Endodermal cell (in vitro differentiated cells): ENCODE measurements at places on chromosomes 6 and 20. TPM values are rescaled to one million over a fixed set of nuclear protein-coding genes. Genes with fewer than 3 reads are reported as not detected.

Gene PGC
- not detected in 2 replicates for total RNA-seq

- peak; percentile 63 for DNase-seq
These were observed 6.1 kb downstream of the NINL start for GRCh38 chr20:25579081-25579770.

Gene LTA
- not detected in 2 replicates for total RNA-seq

DNA sequence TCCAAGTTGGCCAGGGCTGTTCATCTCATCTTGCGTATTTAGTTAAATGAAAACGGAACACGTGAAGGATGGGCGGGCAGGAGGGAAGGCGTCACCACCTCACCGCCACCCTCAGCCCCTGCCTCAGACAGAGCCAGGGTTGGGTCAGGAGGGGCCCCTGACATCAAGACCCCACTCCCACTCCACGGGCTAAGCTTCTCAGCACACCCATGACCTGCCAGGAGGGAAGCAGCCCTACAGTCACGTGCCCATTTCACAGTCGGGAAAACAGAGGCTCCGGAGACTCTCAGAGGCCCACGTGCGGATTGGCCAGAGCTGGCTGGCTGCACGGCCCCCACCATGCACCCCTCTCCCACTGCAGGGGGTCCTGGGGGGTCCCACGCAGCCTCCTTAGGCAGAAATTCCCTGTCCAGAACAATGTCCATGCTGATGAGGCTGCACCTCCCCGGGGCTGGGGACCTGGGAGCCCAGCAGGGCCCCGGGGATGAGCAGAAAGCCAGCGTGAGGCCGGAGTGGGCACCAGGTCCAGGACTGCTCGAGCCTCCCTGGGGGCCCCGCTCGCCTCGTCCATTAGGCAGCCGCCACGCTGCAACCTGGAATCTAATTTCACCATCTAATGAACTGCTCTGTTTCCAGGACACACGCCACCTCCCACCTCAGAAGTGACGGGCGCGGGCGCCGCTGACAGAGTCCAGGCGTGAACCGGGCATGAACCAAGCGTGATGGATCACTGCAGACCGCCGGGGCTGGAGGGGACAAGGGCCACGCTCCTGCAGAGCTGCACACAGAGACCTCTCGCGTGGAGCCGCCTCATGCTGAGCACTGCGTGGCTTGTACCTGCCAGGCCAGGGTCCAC lies 15.8 kb downstream of the KCNQ2 start:
- DNase-seq = no peak

GRCh38 chr6:97081010-97081590 lies 156.6 kb downstream of the KLHL32 start:
- no peak for DNase-seq

DNA sequence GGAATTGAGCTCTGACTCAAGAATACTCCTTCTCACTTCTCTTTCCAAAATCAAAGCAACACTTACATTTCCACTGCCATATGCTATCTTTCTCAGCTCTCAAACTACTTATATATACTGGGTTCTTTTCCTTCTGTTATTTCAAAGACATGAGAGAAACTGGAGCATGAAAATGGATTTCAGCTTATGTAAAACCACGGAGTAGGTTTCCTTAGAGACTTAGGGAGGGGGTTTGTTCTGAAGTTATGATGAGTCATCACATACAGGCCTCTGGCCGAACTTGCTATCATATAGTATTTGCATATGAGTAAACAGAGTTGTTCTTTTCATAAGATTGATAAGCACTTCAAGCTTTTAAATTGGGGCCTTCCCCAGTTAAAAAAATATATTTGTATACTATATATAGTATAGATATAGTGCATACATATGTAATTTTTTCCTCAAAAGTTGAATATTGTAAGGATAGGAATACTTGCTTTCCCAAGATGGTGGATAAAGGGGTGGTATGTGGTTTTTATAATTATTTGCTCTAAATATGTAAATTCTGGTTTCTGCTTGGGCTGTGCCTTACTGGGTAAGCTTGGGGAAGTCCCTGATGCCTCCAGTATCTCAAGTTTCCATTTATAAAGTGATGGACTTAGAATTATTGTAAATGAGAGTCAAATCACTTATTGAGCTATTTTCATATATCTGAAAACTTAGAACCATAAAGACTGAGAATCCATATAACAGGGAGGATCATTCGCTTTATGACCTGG lies 273.9 kb downstream of the RFPL4B start:
- DNase-seq = no peak

DNA sequence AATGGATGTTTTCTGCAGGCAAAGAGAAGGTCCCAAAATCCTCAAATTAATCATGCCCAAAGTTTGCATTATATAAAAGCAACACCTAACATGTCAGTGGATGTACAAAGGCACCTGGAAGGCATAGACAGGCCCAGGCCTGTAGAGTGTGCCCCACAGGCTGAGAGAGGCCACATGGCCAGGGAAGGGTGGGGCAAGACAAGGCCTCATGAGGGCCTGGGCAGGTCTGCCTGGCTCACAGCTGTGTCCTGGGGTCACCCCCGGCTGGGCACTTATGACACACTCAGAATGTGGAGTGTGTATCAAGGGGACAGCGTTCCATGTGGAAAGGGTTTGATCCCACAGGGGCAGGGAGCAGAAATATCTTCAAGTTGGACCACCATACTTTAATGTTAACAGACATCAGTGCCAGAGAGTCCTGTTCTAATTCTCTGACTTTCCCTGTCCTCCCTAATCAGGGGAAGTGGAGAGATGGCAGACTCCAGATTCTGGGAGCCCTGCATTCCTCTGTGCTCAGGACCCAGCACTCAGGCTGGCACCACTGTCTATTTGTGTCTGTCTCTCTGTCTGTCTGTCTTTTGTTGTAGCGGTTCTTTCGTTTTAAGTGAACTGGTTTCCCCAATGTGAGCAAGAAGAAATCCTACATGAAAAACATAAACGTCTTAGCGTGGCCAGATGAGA lies 178.3 kb upstream of the FOXA2 start:
- DNase-seq = no peak

DNA sequence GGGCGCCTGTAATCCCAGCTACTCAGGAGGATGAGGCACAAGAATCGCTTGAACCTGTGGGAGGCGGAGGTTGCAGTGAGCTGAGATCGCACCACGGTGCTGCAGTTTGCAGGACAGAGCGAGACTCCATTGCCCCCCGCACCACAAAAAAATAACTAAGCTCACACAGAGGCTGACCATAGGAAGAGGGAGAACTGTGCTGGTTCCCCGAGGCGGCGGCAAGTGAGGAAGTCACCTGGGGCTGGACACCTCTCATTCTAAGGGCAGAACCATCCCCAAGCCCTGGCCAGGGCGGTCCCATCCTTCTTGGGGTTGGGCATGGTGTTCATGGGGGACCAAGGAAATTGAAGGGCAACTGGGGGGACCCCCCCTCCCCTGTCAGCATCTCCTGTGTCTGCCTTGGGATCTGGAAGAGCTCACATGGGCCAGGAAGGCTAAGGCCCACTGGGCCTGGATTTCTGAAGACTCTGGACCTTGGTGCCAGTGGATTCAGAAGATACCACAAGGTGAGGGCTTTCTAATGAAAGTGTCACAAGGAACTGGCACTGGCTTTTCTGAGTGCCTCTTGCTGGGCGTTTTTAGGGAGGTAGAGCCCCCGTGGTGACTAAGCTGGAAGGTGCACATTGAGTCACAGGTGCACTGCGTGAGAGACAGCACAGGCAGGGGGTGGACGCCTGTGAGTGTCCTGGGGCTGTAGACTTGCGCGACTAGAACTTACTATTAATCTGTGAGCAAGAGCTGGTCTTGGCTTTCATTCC lies 11.5 kb downstream of the IRF4 start:
- DNase-seq = no peak

Gene DPPA5
- total RNA-seq = not detected in 2 replicates

Gene IL20RA
- 0.38 and 0.57 TPM in 2 replicates for total RNA-seq

Gene KIAA0408
- 0.75 to 0.86 TPM (median 0.84 TPM) in 3 replicates for total RNA-seq

Gene MAP1LC3A
- 41.6 and 42.9 TPM in 2 replicates for total RNA-seq

DNA sequence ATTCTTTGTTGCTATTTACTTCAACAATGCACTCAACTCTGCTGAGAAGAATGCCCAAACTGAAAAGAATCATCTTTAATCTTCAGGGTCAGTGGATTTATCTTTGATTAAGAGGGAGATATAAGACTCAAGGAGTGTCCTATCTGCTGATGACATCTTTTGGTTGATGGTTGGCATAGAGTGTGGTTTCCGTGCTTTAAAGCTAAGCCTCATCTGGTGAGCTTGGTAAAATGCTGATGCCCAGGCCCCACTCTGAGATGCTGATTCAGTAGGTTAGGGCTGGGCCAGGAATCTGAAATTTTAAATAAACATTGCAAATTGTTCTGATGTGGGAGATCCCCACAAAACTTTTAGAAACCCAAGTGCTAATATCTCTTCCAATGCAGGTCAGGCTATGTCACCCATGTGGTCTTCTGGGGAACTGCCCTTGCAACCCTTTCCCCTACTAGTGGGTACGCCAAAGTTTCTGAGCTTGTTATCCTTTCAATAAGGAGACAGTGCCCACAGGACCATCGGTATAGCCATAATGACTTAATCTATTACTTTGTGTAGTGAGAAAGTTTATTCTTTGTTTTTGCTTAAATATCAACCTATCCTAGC lies 68.5 kb upstream of the ARMH2 start:
- no peak for DNase-seq

GRCh38 chr6:45576648-45577624 lies 199.2 kb upstream of the SUPT3H start:
- DNase-seq = no peak

Gene CHRNA4
- 0.52 TPM in 1 of 3 replicates, not detected in the others for total RNA-seq

DNA sequence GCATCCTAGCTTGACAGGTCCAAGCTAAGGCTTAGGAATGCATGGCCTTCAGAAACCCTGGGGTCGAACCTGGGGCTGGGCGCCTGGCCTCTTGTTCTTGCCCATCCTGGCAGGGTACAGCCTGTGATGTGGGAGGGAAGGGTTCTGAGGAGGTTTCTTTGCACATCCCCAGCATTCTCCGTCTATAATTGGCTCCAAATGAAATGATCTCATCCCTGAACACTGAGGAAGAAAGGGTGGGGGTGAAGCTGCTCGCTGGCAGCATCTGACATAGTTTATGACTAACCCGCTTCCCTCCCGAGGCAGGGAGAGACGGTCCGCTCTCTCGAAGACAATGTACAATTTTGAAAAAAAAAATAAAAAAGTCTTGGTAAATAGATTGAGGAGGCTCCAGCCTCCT lies 67.1 kb upstream of the ZNFX1 start:
- no peak for DNase-seq

Gene OR2H1
- total RNA-seq = not detected in 2 replicates

DNA sequence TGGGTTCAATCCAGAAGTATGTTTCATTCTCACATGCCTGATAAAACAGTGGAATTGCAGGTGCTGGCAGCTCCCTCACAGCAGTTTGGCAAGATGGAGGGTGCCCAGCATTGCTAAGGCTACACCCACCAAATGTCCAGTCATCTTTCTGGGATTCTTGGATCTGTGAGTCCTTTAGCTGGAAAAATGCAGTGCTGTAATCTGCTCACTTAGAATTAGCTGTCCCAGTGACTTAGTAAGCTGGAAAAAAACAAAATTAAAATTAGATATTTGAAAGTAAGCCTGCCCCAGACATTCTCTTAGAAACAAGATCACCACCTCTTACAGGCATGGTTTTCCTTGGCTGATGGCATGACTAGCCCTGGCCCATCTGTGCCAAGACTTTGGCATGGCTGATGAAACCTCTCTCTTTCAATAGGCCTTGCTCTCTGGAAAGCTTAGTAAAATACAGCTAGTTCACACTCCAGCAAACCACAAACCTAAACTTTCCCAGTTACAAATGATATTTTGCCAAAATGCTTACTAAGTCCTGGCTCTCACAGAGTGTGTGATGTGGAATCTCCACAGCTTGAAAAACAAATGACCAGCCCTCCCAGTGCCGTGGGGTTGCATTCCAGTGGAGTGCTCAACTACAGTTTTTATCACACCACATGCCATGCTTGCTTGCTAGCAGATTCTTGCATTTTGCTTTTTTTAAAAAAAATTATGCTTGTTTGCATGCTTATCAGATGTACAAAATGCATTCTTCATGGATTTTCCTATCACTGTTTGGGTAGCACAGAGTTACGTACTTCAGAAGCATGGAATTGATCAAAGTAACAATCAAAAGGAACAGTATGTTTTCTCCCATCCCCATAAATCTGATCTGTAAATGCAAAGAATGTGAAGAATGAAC lies 261.5 kb downstream of the EYA4 start:
- no peak for DNase-seq

Gene BTN1A1
- total RNA-seq = not detected in 2 replicates

Gene BYSL
- 36.3 and 37.5 TPM in 2 replicates for total RNA-seq

Gene HTR1B
- 2.3 and 3.9 TPM in 2 replicates for total RNA-seq

DNA sequence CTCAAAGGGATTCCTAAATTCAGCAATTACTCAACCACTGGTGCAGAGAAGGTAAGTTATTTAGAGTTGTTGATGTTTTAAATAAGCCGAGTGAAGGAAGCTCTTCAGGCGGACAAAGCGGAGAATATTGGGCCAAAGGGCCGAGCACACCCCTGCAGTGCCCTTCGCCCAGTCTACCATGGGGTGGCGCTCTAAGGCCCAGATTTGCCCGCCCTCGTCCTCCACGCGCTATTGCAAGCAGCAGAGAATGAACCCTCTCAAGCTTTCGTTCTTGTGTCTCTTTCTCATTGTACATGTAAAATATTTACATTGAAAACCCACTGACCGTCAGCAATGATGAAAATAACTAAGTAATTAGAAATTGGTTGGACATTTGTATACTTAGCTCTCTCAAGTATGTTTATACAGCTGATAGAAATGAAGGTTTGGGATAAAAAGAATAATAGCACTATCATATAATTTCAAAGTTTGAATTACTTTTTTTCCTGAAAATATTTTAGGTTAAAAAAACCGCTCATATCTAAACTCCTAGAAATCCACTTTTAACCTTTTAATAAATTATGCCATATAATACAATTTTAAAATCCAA lies 195.0 kb upstream of the CEP162 start:
- DNase-seq = peak; percentile 93

- no peak for DNase-seq
These were observed 176.8 kb downstream of the LINC00237 start for GRCh38 chr20:20929341-20929740.

DNA sequence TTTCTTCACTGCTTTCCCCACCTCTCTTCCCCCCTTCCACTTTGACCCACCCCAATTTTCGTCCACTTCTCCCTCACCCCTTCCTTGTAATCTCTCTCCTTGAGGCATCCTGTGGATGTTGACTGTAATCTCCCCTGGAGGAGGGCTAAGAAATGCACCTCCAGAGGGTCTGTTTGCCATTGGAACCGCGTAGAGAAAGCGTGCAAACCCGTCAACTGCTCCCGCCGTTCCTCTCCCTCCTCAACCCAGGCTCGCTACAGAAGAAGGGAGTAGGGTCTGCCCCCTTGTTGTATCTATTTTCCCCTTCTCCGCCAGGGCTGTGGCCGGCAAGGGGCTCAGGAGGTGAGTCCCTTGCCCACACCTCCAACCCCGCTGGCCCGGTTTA lies 502 bp upstream of the HTR1E start:
- no peak for DNase-seq

DNA sequence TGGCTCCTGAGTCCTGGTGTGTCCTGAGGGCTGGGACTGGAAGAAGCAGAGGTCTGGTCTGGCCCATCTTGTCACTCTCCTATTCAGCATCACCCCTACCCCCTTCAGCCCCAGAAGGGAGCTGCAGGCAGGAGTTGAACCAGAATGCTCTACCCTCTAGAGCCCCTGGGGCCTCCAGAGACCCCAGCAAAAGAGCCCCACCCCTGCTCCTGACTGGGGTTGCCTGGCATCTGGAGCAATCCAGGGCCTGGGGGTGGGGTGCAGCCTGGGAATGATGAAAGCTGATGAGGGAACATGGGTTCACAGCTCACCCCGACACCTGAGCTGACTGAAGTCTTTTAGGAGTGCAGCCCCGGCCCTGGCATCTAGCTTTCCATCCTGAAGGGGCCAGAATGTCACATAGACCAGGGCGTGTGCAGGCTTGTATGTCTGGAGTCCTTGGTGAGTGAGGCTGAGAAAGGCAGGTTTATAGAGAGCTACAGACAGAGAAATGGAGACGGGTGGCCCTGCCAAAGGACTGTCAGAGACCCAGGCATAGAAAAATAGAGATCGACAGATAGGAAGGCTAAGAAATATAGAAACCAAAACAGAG lies 12.2 kb downstream of the FGD2 start:
- no peak for DNase-seq
